ENCODE measurements at places on chromosomes 6 and 20.

GRCh38 chr20:18279242-18279641 is 9.1 kb upstream of the ZNF133 start:
- H3K27ac ChIP-seq, result no peak overlapping the region
- H3K36me3 ChIP-seq, result no peaks in the 10 kb centered on the region
- no peaks in the 10 kb centered on the region for H3K4me1 ChIP-seq
- no peak overlapping the region for H3K4me3 ChIP-seq
- DNase-seq, result no peak
- H3K27me3 ChIP-seq, result no peaks in the 10 kb centered on the region

DNA sequence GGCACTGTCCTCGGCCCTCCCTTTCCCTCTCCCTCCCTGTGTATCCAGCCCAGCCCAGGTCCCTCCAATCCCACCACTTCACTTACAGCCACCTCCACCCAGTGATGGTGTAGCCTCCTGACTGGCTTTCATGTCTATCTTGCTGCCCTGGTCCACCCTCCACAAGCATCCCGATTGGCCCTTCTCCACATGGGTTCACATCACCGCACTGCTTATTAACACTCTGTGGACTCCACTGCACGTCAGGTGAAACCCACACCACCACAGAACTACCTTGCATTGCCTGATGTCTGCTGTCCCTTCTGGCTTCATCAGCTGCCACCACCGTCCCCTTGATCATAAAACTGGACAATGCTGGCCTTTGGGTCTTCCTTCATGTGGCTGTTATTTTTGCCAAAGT is 220.4 kb upstream of the ARID1B start:
- H3K4me3 ChIP-seq, result no peak overlapping the region
- H3K27ac ChIP-seq, result no peak overlapping the region
- H3K27me3 ChIP-seq, result no peaks in the 10 kb centered on the region
- H3K4me1 ChIP-seq, result no peaks in the 10 kb centered on the region
- DNase-seq, result no peak
- H3K36me3 ChIP-seq, result no peaks in the 10 kb centered on the region

DNA sequence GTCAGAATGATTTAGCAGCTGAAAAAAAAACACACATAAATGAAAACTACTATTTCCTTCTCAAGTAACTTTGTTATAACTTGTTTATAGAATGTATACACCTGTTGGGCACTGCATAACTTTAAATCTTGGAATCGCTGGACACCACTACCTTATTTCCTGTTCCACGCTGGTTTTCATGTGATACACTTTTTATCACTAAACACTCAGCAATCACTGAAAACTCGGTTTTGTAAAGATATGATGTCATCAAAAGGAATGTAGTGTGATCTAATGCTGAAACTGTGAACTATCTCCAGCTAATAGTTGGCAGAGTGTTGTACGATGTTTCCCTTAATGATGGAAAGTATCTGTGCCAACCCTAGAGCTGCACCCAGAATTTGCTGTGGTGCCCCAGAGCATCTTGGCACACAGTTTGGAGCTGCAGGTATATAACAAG is 127.9 kb downstream of the BACH2 start:
- no peak for DNase-seq
- H3K4me1 ChIP-seq, result peaks cover 21% of the 10 kb centered on the region
- H3K36me3 ChIP-seq, result no peaks in the 10 kb centered on the region
- no peak overlapping the region for H3K27ac ChIP-seq
- H3K4me3 ChIP-seq, result no peak overlapping the region

- no peak for DNase-seq
- H3K4me1 ChIP-seq, result peaks cover 57% of the 10 kb centered on the region
- H3K27me3 ChIP-seq, result no peaks in the 10 kb centered on the region
- peaks cover 20% of the 10 kb centered on the region for H3K36me3 ChIP-seq
- H3K4me3 ChIP-seq, result peak overlapping the region; percentile 77
These were observed 6.0 kb downstream of the GJA1 start for GRCh38 chr6:121441477-121441876.

- no peaks in the 10 kb centered on the region for H3K27me3 ChIP-seq
- H3K27ac ChIP-seq, result no peak overlapping the region
- no peaks in the 10 kb centered on the region for H3K36me3 ChIP-seq
- H3K4me1 ChIP-seq, result no peaks in the 10 kb centered on the region
These were observed 15.0 kb downstream of the KIAA0319 start for GRCh38 chr6:24630856-24631505.
